ENCODE measurements at places on chromosomes 1 and 21.
A peak's percentile ranks its signal among the peaks of the same experiment; 100 is the strongest.

DNA sequence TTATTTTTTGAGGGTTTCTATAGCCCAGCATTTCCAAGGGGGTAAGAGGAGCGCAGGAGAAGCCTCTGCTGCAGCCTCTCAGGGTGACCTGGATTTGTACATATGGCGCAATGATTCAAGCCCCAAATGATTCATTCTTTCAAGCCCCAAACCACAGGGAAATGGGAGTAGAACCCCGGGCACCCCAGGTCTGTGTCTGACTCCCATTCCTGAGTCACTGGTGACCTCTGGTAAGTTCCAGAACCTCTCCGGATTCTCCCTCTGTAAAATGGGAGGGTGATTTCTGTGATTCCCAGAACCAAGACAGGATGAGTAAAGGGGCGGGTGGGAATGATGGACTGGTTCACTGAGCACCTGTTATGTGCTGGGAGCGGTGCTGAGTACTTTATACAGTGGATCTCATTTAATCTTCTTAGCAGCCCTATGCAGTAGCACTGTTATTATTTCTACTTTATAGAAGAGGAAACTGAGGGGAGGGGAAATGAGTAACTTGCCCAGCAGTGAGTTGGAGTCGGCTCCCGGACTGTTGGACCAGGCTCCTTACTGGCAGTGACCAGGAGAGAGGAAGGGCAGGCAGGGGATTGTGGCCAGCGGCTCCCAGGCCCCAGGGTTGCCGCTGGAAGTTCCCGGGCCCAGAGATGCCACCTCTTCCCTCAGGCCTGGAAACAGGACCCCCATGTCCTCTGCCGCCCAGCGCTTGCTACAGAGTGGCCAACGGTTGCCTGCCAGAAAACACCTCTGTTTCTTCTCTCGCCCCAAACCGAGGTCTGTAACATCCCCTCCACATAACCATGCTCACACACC lies 20.3 kb upstream of the SLC26A9 start:
- DNase-seq = no peak

- no peak for DNase-seq
Measured at GRCh38 chr21:42358261-42358660, 7.5 kb upstream of the TFF2 start.

- no peak for DNase-seq
Measured at GRCh38 chr1:43121256-43121900, 50.7 kb downstream of the EBNA1BP2 start.

- DNase-seq = no peak
Measured at GRCh38 chr1:116432655-116433265, 59.7 kb downstream of the ATP1A1 start.

GRCh38 chr1:10471411-10472219 lies 714 bp downstream of the DFFA start:
- DNase-seq = peak; percentile 39

GRCh38 chr1:76314730-76315129 lies 240.2 kb downstream of the ST6GALNAC3 start:
- DNase-seq = no peak

DNA sequence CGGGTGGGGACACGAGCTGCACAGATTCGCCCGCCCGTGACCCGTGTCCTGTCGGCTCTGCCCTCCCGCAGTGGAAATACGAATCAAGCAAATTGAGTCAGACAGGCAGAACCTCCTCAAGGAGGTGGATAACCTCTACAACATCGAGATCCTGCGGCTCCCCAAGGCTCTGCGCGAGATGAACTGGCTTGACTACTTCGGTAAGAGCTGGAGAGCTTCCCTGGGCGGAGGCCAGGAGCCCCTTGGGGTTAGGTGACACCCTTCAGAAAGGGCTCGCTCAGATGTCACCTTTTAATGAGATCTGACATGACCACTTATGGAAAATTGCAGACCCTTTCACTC lies 489 bp downstream of the CDCA8 start:
- no peak for DNase-seq

DNA sequence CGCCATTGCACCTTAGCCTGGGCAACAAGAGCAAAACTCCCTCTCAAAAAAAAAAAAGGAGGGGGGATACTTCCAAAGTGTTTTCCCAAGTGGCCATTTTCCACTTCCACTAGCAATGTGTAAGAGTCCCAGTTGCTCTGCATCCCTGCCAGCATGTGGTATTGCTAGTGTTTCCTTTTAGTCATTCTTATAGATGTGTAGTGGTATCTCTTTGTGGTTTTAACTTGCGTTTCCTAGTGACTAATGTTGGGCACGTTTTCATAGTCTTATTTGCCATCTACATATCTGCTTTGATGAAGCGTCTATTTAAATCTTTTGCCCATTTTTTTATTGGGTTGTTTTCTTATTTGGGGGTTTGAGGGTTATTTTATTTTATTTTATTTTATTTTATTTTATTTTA lies 31.1 kb downstream of the INAVA start:
- no peak for DNase-seq

DNA sequence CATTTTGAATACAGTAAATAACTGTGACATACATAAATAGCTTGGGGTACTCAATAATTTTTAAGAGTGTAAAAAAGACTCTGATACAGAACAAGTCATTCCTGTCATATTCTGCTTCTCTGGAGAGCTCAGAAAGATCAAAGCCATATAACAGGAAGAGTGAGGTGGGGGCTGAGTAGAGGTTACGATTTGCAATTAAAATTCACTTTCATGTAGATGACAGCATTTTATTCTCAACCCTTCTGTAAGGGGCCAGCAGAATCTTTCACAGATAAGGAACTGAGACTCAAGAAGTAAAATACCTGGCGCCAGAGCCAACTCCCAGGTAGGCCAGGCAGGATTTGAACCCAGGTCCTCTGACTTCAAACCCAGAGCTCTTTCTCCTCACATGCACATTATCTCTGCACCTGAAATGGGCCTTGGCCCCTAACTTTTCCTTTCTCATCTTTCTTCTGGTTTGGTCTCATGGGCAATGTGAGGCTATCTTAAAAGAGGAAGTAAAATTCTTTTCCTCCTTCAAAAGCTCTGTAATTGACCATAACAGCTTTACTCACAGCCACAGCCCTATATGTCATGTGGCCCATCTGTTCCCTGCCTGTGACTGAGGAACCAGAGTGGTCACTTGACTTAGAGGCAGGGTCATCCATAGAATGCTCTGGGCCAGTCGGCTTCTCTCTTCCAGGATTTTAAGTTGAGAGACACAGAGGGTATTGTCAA lies 80.9 kb upstream of the SYT6 start:
- peak; percentile 89 for DNase-seq

DNA sequence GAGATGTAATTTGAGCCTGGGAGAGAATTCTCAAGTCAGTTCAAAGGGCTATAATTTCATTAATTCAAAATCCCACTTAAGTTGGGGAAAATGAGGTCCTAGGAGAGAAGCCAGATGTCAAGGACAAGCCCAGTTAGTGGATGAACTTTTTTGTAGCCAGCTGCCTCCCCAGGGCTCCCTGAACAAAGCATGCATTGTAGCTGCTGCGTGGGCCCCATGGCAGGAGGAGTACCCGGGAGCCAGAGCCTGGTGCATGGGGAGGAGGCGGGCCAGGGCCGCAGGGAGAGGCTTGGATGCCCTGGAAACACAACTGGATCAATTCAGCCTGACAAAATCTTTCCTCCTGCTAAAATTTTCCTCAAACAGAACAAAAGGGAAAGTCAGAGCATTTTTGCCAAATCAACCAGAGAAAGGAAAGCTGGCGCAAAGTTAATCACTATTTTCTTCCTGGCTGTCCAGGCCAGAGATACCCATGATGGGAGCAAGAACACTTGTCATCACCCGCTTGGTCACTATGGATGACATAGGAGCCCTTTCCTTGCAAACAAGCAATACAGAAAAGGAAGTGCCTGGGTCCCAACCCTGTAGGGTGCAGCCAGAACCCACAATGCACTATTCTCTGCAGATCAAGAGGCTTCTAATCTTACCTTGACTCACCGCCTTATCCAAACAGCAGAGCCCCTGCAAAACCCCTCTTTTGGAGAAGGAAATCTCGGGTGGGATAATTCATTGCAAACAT lies 248.1 kb upstream of the RAB4A start:
- no peak for DNase-seq

DNA sequence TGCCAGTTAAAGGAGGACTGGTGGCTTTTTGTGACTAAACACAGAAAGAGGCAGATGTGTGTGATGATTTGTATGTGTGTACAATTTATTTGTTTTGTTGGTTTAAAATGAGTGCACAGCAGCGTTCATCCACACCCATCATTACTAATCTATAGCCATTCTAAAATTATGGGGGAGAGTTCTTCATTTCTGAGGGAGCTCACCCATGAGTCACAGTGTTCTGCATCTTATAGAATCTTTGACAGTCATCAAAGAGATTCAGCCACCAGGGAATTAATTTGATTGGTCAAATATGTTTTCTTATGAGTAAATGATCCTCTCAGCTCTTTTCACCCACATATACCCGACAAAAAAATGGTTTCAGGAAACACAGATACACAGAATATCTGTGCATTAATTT lies 147.9 kb downstream of the GREM2 start:
- DNase-seq = no peak

- DNase-seq = peak; percentile 95
Measured at GRCh38 chr1:39167632-39168209, 36.8 kb upstream of the MACF1 start.

GRCh38 chr1:44526295-44527073 lies 121.4 kb downstream of the RNF220 start:
- DNase-seq = peak; percentile 16

DNA sequence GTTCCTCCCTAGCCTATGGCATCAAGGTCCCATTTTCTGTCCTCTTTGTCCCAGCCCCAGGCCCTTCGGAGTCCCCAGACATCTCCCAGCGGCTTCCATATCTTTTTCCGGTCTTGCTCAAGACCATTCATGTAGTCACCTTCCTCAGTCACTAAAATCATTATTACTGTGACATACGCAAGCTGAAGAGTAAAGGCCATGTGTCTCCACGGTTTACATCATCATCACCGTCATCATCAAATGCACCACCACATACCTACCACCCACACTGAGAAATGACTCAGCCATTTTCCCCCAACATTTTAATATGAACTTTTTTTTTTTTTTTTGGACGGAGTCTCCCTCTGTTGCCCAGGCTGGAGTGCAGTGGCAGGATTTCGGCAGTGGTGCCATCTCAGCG lies 43.4 kb downstream of the FHAD1 start:
- DNase-seq = no peak

- no peak for DNase-seq
Measured at GRCh38 chr1:10730985-10731384, 65.5 kb downstream of the CASZ1 start.

DNA sequence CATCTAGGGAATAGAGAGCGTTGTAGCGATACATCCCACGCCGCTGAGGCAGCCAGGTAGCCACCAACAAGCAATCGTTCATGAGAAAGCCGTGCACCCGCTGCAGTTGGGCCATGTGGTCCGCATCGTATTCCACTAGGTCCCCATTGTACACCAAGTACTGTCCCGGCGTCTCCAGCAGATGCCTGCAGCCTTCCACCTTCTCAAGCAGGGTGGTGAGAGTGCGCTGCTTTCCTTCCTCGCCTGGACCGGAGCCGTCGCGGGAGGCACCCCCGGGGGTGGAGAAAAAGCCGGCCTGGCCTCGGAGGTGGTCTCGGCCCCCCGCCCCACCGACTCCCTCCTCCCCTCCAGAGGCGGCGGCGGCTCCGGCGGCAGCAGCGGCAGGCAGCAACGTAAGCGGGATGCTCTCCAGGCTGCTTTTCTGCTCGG lies 595 bp downstream of the EXOC8 start:
- DNase-seq = peak; percentile 43

- DNase-seq = no peak
Measured at GRCh38 chr1:228555074-228555994, 68.2 kb downstream of the RNF187 start.

- DNase-seq = peak; percentile 58
Measured at GRCh38 chr1:119648620-119649004, 546 bp upstream of the ZNF697 start.

- no peak for DNase-seq
Measured at GRCh38 chr1:8461351-8462110, 143.6 kb downstream of the SLC45A1 start.

DNA sequence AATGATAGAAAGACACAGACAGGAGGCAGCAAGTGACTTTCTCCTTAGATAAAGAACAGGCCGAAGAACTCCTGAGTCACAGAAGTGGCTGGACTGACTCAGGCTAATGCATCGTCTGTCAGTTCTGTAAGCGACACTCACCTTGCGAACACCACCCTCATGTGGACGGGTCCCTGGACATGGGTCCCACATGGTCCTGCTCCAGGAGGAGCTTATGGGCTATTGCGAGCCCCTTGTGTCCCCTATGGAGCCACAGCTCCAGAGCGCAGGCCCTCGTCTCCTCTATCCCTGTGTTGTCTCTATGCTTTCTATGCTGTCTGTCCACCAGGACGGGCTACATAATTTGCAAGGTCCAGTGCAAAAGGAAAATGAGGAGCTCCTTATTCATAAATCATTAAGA lies 85.8 kb downstream of the TRABD2B start:
- no peak for DNase-seq

DNA sequence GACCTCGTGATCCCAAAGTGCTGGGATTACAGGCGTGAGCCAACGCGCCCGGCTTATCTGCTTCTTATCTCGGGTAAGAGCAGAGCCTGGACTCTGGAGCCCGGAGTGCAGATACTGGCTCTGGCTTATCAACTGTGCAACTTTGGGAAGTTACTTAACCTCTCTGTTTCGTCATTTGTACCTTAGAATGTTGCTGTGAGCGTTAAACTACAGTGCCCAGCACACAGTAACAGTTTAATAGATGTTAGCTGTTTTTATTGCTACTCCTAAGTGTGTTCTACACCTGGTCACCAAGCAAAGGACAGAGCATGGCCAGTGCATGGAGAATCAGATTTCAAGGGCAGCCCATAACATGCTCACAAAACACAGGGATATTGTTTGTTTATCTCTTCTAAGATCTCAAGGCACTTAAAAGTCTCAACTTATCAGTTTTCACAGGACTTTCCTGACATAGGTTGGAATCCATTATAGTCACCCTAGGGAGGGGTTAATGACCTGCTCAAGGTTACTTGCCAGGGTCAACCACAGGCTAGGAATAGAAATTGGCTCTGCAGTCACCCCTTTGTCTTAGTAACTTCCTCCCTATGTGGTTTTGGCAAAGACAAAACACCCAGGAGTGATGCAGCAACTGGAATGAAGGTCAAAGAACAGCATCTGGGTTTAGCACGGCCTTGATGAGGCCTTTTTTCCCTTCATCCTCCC lies 22.5 kb upstream of the SRP9 start:
- DNase-seq = no peak

GRCh38 chr21:32748529-32748928 lies 20.7 kb upstream of the SYNJ1 start:
- no peak for DNase-seq

DNA sequence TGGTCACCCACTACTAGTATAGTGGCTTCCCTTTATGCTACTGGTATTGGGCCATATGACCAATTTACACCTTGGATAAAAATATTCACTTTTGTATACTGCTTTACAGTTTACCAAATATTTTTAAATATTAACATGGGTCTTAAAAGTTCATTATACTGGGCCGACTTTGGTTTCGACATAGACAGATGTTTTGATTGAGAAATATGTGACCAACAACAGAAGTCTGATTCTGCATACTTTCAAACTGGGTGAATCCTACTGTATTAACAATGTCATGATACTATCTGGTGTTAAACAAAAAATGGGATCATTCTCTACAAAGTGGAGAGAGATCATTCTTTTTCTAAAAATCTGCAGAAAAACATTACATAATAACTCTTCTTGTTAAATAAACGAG lies 134.8 kb downstream of the AKT3 start:
- no peak for DNase-seq

Measured in OCI-M1 (cell line).